Calu3 (cell line): ENCODE measurements at places on chromosomes 6 and 20. TPM values are rescaled to one million over a fixed set of nuclear protein-coding genes. Genes with fewer than 3 reads are reported as not detected.

Gene TINAG
- 12.6 and 17.4 TPM in 2 replicates for total RNA-seq

Gene HLA-DMB
- 32.4 and 35.9 TPM in 2 replicates for total RNA-seq

DNA sequence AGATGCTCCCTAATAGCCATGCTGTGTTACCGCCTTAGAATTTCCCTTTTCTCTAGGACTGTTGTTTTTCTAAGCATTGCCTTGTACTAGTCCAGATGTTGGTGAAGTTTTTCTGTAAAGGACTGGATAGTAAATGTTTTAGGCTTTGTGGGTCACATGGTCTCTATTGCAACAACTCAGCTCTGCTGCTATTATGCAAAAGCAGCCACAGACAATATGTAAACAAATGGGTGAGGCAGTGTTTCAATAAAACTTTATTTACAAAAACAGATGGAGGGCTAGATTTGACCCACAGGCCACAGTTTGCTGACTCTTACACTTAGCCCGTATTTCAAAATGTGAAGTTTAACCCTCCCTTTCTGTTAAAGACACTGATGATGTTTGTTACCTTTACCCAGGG is 207.6 kb upstream of the MYLIP start:
- H3K4me1 ChIP-seq = peaks cover 8% of the 10 kb centered on the region
- no peaks in the 10 kb centered on the region for H3K27me3 ChIP-seq
- no peak for DNase-seq
- no peaks in the 10 kb centered on the region for H3K36me3 ChIP-seq
- no peak overlapping the region for H3K4me3 ChIP-seq

DNA sequence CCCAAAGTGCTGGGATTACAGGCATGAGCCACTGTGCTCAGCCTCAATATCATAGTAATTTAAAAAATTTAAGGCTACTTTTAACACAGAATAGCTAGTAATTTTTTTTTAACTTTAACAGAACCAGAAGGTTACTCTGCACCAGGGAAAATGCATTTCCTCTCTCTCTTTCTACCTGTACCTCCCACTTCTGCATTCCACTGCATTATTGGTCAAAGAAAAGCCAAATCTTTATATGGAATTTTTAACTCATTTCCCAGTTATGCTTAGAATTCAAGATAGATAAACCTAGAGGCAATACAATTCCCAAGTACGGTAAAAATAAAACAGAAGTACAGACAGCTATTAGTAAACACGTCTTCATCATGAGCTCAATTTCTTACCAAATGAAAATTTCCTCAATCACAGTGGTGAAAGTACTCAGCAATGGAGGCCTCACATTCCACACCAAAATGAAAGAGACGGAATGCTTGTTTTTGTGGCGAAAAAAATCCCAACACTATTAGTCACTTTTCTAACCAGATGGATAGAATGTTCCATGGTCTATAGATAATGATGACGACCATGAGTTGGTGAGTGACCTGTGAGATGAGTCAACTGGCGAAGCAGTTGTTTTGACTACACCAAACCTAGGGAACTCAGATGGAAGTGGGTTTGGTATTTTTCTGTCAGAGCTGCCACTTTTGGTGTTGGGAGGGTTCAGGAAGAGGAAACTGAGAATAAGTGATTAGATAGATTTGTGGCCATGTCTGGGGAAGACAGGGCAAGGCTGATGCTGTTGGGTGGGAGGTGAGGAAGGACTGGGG is 104.7 kb upstream of the SGK1 start:
- no peaks in the 10 kb centered on the region for H3K27me3 ChIP-seq
- no peak for DNase-seq
- H3K27ac ChIP-seq = no peak overlapping the region

- H3K27me3 ChIP-seq = no peaks in the 10 kb centered on the region
- H3K4me1 ChIP-seq = no peaks in the 10 kb centered on the region
- H3K4me3 ChIP-seq = no peak overlapping the region
- no peak overlapping the region for H3K27ac ChIP-seq
- no peaks in the 10 kb centered on the region for H3K36me3 ChIP-seq
Measured at GRCh38 chr6:90097356-90097755, 199.3 kb downstream of the BACH2 start.

DNA sequence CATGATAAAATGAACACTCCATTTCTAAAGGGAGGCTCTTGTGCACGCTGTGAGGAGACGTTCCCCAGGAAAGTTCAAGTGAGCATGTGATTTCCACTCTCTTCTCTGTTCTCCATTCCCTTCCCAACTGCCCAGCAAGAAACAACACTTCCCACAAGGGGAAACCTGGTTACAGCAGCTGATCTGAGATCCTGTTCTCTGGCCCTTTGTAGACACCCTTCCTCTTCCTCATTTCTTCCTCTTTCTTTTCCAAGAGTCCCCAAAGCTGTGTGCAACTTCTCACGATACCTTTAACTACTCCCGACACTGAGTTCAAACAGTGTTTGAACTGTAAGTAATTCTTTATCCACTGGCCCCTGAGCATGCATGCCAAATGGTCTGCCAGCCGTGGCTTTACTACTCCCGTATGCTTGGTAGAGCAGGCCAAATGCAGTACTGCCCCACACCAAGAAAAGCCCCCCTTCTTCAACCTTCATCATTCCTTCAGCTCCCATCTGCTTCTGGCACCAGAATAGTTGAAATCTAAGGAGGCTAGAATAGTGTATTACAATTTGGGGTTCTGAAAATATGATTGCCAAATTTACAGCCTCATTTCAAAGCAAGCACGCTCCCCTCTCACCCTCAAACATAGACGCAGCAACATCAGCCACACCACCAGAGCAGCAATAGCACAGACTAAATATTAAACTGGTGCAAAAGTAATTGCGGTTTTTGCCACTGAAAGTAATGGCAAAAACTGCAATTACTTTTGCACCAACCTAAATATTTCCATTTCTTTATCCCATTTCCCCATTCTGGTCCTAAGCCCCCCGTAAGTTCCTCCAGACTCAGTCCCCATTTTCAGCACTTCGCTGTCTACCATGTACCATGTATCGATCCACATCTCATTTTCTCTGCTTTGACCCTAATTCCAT is 4.3 kb downstream of the HLA-DMB start:
- peaks cover 18% of the 10 kb centered on the region for H3K4me1 ChIP-seq
- no peaks in the 10 kb centered on the region for H3K27me3 ChIP-seq
- no peak overlapping the region for H3K27ac ChIP-seq
- DNase-seq = no peak
- peaks cover 11% of the 10 kb centered on the region for H3K36me3 ChIP-seq
- no peak overlapping the region for H3K4me3 ChIP-seq

DNA sequence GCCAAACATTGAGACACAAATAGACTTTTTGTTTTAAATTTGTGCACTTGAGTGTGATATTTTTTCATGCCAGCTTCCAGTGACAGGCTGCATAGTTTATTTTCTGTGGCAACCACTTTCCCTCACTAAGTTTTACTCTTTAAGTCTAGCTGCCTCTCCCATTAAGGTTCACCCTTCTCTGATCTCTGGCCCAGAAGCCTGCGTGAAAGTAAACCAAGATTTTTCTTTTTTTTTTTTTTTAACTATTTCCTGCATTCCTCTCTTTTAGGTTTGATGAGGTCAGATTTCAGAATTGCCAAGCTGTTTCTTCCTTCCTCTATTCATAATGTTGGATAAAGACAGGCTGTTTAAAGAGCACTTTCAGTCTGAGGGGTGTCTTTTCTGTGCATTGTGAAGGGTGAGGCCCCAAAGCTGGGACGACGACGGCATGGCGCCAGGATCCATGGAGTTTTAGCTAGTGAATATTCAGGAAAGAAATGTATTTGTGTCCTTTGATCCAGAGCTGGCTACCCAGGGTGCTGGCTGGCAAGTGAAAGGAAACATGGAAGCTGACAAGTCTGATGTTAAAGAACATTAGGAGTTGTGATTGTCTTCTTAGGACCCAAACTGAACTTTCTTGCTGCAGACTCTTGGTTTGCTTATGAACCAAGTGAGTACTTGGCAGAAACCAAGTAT is 50.7 kb downstream of the DOK5 start:
- H3K4me1 ChIP-seq = no peaks in the 10 kb centered on the region
- H3K4me3 ChIP-seq = no peak overlapping the region
- no peak for DNase-seq
- no peaks in the 10 kb centered on the region for H3K36me3 ChIP-seq
